IMR-90 (cell line): ENCODE measurements at places on chromosomes 7 and 10. TPM values are rescaled to one million over a fixed set of nuclear protein-coding genes. Genes with fewer than 3 reads are reported as not detected.

DNA sequence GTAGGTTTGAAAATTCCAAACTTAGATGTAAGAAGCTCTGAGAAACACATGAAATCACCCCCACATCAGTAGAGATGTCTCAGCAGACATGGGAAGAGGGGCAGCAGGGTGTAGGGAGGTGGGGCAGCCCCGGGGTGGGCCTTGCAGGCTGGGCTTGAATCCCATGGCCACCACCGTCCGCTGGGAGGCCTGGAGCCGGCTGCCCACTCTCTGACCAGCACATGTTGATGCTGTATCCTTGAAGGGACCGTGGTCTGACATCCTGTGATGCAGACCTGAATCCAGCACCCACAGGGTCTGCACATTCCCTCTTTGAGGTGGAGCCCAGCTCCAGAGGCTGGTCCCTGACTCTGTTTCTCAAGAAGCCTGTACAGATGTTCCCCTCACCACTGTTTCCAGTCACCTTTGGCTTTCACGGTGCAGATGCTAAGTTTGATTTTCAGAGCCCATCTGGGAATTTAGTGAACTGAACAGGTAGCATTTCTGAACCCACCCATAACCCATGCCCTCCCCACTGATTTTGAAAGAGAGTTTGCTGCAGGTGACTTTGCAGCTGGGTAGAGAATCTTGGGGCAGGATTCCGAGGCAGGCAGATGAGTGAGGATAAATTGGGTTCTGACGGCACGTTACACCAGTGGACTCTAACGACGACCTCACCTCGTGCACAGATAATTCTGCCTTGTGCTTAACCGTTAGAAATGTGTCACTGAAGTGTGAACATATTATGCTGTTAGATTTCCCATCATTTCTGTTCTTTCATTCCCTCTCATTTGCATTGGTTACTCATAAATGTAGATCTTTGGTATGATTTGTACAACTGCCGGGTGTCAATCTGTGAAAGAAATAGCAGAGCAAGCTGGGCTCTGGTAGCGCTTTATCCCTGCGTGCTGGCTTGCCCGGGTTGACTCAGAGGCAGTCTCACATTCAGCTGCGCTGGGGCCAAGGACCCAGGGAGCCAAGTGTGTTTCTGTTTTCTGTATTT is 45.7 kb downstream of the IKZF1 start:
- no peaks in the 10 kb centered on the region for H3K4me1 ChIP-seq
- H3K27me3 ChIP-seq = no peaks in the 10 kb centered on the region
- H3K36me3 ChIP-seq = no peaks in the 10 kb centered on the region
- DNase-seq = no peak
- no peak overlapping the region for H3K27ac ChIP-seq
- no peak overlapping the region for H3K4me3 ChIP-seq

- H3K27ac ChIP-seq = no peak overlapping the region
- H3K36me3 ChIP-seq = no peaks in the 10 kb centered on the region
- H3K27me3 ChIP-seq = no peaks in the 10 kb centered on the region
- DNase-seq = no peak
- no peak overlapping the region for H3K4me3 ChIP-seq
Measured at GRCh38 chr7:157551325-157552070, 214.7 kb downstream of the DNAJB6 start.

GRCh38 chr7:93228302-93228701 is 2.0 kb upstream of the HEPACAM2 start:
- no peak overlapping the region for H3K4me3 ChIP-seq
- DNase-seq = peak; percentile 70
- H3K36me3 ChIP-seq = no peaks in the 10 kb centered on the region
- peaks cover 6% of the 10 kb centered on the region for H3K27me3 ChIP-seq
- H3K4me1 ChIP-seq = no peaks in the 10 kb centered on the region

DNA sequence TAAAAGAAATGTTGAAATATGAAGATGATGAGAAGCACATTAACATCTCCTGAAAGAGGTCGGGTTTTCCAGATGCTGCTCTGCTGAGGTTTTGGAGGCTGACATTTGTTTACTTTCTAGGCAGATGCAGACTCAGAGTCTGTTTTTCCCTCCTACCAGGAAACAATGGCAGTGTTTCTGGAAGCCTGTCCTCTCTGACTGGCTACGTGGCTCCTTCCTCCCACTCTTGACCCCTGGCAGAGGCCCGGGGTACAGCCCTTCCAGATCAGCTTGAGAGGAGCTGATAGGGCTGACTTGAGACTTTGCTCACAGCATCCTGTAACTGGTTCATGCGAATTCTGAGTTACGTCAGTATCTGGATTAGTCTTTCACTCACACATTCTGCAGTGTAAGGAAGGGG is 41.1 kb upstream of the IL15RA start:
- peaks cover 2% of the 10 kb centered on the region; the same call in 1 of the 2 replicates for H3K4me1 ChIP-seq
- DNase-seq = no peak
- peaks cover 22% of the 10 kb centered on the region for H3K27me3 ChIP-seq
- H3K4me3 ChIP-seq = no peak overlapping the region
- H3K27ac ChIP-seq = no peak overlapping the region

The PVRIG gene
- total RNA-seq = not detected in 2 replicates

DNA sequence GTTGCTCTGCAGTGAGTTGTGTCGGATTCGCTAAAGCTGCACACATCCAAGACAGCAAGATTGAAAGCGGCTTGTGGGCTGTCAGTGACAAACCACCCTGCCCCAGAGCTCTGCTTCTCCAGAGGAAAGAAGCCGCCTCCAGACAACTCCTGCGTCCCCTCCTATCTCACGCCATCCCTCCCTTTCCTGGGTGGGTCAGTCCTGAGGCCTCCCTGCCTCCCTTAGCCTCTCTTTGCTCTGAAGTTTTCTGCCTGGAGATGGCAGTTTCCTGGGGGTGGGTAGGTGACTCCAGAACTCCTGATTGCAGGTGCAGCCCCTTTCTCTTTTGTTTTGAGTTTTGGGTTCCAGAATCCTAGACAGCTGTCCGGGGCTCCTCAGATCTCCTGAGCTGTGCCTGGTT is 78.7 kb downstream of the EMX2 start:
- H3K36me3 ChIP-seq = no peaks in the 10 kb centered on the region
- no peak overlapping the region for H3K27ac ChIP-seq
- H3K4me1 ChIP-seq = no peaks in the 10 kb centered on the region
- no peak overlapping the region for H3K4me3 ChIP-seq

GRCh38 chr7:102227371-102227770 is 59.3 kb upstream of the SH2B2 start:
- peaks cover under 1% of the 10 kb centered on the region; the same call in 1 of the 2 replicates for H3K4me1 ChIP-seq
- H3K36me3 ChIP-seq = peaks cover 15% of the 10 kb centered on the region
- H3K27ac ChIP-seq = no peak overlapping the region
- H3K27me3 ChIP-seq = no peaks in the 10 kb centered on the region
- no peak for DNase-seq
- no peak overlapping the region for H3K4me3 ChIP-seq

DNA sequence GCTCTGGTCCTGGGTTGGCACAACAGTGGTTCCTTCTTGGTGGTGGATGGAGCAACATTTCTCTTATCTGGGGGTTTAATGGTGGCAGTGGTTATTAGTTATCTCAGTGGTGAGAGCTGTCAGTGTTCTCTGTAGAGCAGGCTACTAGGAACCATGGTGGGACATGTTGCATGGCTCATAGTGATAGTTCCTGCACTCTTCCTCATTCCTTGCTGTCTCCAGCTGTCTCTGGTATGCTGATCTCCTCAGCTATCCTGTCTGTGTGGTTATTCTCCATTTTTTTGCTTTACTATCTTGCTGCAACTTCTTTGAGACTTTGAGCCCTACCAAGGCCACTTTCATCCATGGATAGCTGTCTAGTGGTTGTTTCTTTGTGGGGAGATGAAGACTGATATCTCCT is 44.0 kb downstream of the CCDC7 start:
- H3K4me3 ChIP-seq = no peak overlapping the region
- no peaks in the 10 kb centered on the region for H3K27me3 ChIP-seq

DNA sequence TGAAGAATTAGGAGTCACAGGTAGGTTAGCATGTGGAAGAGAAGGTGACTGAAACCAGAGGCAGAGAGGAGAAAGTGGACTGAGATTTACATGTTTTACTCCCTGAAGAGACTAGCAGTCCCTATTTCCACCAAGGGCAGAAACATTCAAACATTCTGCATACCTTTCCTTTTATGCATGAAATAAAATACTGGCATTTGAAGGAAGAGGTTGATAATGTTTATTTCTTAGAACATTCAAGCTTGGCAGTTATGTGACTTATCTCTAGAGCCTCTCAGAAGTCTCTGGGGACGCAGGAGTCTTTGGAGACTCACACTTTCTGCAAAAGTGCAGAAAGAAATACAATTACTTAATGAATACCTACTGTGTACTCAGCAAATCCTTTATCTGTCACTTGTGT is 507.1 kb upstream of the C7orf33 start:
- DNase-seq = no peak
- no peaks in the 10 kb centered on the region for H3K36me3 ChIP-seq
- no peak overlapping the region for H3K27ac ChIP-seq

- H3K27me3 ChIP-seq = no peaks in the 10 kb centered on the region; the same call in 1 of the 2 replicates
- H3K4me3 ChIP-seq = no peak overlapping the region
- no peaks in the 10 kb centered on the region for H3K36me3 ChIP-seq
- no peaks in the 10 kb centered on the region; the same call in 1 of the 2 replicates for H3K4me1 ChIP-seq
Measured at GRCh38 chr10:75776738-75777504, 345.5 kb downstream of the LRMDA start.

GRCh38 chr7:68900096-68900495 is 698.2 kb upstream of the AUTS2 start:
- no peak for DNase-seq

The MRM2 gene
- 23.1 and 23.8 TPM in 2 replicates for total RNA-seq

GRCh38 chr10:8393531-8393930 is 339.0 kb downstream of the GATA3 start:
- no peaks in the 10 kb centered on the region for H3K27me3 ChIP-seq
- no peaks in the 10 kb centered on the region for H3K36me3 ChIP-seq
- no peak for DNase-seq
- no peaks in the 10 kb centered on the region for H3K4me1 ChIP-seq

- no peaks in the 10 kb centered on the region for H3K36me3 ChIP-seq
- H3K27me3 ChIP-seq = peaks cover 20% of the 10 kb centered on the region
- no peak overlapping the region for H3K4me3 ChIP-seq
- no peaks in the 10 kb centered on the region for H3K4me1 ChIP-seq
Measured at GRCh38 chr7:142528608-142529408, 220.5 kb upstream of the PRSS1 start.

The TRIM50 gene
- not detected in 2 replicates for total RNA-seq

DNA sequence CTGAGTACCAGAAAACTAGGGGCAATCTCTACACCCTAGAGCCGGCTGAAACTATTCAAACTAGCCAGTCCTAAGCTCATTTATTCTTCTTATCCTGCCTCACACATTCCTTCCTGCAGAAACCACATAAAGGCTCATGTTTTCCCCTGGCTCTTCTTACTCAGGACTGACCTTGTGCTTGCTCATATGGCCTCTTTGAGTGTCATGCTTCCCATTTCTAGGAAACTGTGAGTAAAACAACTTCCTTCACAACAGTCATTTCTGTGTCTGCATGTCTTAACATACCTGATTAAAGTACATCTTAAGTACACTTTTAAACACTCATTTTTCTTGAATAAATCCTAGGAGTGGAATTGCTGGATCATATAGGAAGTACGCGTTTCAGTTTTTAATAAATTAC is 52.3 kb upstream of the KIAA1217 start:
- no peaks in the 10 kb centered on the region for H3K27me3 ChIP-seq
- no peaks in the 10 kb centered on the region for H3K4me1 ChIP-seq
- DNase-seq = no peak
- no peaks in the 10 kb centered on the region for H3K36me3 ChIP-seq

- H3K27ac ChIP-seq = no peak overlapping the region
- H3K36me3 ChIP-seq = no peaks in the 10 kb centered on the region
- no peak overlapping the region for H3K4me3 ChIP-seq
- no peak for DNase-seq
- H3K4me1 ChIP-seq = peaks cover 2% of the 10 kb centered on the region; the same call in 1 of the 2 replicates
- no peaks in the 10 kb centered on the region for H3K27me3 ChIP-seq
Measured at GRCh38 chr10:127971963-127972615, 65.2 kb downstream of the PTPRE start.

- H3K4me1 ChIP-seq = peaks cover 5% of the 10 kb centered on the region; the same call in 1 of the 2 replicates
- peak; percentile 77 for DNase-seq
- H3K27me3 ChIP-seq = no peaks in the 10 kb centered on the region
- H3K4me3 ChIP-seq = no peak overlapping the region
Measured at GRCh38 chr10:19929506-19930140, 113.4 kb downstream of the PLXDC2 start.

The GUSB gene
- total RNA-seq = 9.7 and 12.9 TPM in 2 replicates

DNA sequence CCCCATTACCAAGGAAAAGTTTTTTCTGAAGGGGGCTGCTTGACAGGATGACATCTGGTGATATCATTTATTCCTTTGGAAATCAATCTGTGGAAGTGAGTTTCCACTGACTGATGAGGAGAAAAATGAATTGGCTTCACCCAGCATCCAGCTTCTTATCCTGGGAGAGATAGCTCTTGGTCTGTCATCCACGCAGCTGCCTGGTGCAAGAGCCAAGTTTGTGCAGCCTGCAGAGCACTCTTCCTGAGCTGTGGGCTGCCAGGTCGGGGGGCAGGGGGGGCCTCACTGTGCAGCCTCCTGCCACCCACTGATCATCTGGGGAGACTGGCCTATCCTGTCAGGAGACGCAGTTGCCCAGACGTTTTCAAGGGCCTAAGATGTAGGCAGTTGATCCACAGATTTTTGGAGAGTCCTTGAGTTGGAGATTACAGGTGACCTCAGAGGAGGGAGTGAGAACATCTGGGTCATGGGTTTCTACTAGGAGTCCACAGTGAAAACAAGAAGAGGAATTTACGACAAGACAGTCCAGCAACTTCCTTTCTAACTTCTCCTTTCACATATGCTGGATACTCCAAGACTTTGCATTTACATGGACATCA is 75.4 kb downstream of the EGFR start:
- DNase-seq = no peak
- H3K27me3 ChIP-seq = no peaks in the 10 kb centered on the region

The STOX1 gene
- total RNA-seq = under 0.01 and 0.18 TPM in 2 replicates

The CTAGE8 gene
- not detected in 2 replicates for total RNA-seq

DNA sequence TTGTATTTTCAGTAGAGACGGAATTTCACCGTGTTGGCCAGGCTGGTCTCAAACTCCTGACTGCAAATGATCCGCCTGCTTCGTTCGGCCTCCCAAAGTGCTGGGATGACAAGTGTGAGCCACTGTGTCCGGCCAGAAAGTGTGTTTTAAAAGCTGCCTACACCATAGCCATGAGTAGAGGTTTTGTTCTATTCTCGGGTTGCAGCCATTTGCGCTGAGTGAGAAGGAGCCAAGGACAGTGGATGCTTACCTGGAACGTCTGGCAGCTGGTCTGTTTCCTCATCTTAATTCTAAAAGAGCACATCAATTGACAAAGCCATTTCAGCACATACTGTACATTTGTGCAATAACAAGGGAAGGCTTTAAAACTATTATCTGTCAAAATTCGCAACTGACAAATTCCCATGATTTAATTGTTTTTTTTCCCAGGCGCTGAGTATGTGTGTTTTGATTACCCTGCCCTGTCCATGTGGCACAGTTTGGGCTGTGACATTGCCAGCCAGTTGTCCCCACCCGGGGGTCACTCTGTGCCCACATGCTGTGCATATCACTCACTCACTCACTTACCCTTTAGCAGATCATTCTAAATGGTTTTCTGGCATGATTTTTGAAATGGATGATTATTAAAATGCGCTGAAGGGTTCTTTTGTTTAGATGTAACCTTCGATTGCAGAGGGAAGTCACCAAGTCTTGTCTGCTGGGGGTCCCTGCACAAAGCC is 251.6 kb downstream of the CCDC3 start:
- no peak overlapping the region for H3K4me3 ChIP-seq
- no peaks in the 10 kb centered on the region for H3K36me3 ChIP-seq
- DNase-seq = no peak
- no peaks in the 10 kb centered on the region for H3K4me1 ChIP-seq
- H3K27me3 ChIP-seq = peaks cover 5% of the 10 kb centered on the region; the same call in 1 of the 2 replicates

- H3K4me1 ChIP-seq = no peaks in the 10 kb centered on the region
- H3K27ac ChIP-seq = no peak overlapping the region
- no peak for DNase-seq
- H3K27me3 ChIP-seq = peaks cover 7% of the 10 kb centered on the region; the same call in 1 of the 2 replicates
Measured at GRCh38 chr7:31019509-31019908, 32.6 kb upstream of the ADCYAP1R1 start.

The BEND7 gene
- 2.3 and 3.1 TPM in 2 replicates for total RNA-seq

The GTF2I gene
- total RNA-seq = 46.4 and 66.7 TPM in 2 replicates

The TDRD1 gene
- not detected in 2 replicates for total RNA-seq

The FGL2 gene
- total RNA-seq = 0.56 and 1.3 TPM in 2 replicates
